ENCODE measurements at places on chromosomes 1 and 21. TPM values are rescaled to one million over a fixed set of nuclear protein-coding genes. Genes with fewer than 3 reads are reported as not detected.

Gene SMIM1
- total RNA-seq = 7.1 TPM

Gene LCE2A
- total RNA-seq = not detected

Gene OR2AK2
- total RNA-seq = not detected

Gene S100A7
- total RNA-seq = not detected

Gene TDRD5
- under 0.01 TPM for total RNA-seq

Gene PEX11B
- total RNA-seq = 18.0 TPM

Gene ENTREP3
- total RNA-seq = 4.2 TPM

Gene TRPM2
- total RNA-seq = 0.89 TPM

DNA sequence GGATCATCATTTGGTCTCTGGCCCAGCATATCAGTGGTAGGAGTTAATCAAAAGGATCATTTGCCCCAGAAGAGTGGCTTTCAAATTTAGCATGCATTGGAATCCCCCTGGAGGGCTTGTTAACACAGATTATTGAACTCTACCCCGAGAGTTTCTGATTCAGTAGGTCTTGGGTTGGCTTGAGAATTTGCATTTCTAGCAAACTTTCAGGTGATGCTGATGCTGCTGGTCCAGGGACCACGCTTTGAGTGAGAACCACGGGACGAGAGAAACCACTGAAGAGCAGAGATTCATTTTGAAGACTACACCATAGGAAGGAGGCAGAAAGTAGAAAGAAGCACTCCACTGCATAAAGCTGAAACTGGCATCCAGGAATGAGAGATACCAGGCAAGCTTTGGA is 81.3 kb upstream of the DUSP10 start:
- DNase-seq = no peak

- DNase-seq = no peak
Measured at GRCh38 chr1:1899266-1899966, 8.5 kb upstream of the GNB1 start.

GRCh38 chr1:189764391-189765320 is 713.0 kb downstream of the BRINP3 start:
- no peak for DNase-seq

DNA sequence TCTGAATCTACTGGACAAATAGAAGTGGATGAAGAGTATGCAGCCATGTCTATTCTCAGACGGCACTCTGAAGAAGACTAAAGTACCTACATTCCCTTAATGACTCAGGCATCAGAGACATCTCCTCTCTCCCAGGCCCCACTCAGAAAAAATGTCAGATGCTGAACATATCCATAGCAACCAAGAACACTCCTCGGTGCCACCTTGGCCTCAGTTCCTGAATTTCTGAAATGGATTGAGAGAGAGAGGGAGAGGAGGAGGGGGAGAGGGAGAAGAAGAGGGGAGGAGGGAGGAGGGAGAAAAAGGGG is 16.0 kb upstream of the OVAAL start:
- DNase-seq = peak; percentile 41

- DNase-seq = no peak
Measured at GRCh38 chr1:83670909-83671565, 327.9 kb downstream of the TTLL7 start.

DNA sequence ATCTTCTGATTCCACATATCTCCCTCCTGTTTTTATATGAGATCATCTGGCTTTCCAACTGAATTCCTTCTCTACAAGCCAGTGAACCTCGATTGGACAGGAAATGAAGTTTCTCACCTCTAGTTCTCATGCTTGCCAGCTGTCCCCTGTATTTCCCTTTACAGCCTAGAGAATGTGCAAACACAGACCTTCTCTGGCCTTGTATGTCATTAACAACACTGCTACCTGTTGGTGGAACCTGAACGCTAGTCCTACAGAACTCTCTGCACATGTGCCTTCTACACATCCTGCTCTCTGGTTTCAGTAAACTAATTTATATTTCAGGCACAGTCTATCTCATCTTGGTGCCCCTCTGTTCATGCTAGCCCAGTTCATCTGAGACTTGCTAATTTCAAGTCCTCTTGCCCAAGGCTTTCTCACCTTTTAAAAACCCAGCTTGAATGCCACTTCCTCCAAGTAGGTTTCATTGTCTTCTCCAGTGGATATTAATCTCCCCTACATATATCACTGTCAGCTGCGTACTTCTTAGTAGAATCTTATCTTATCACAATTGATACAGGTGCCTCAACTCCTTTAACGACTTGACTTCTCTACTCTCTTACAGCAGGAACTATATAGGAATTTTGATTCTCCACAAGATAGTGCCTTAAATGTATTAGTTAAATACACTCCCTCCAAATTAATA is 549.9 kb downstream of the PLPP3 start:
- peak; percentile 38 for DNase-seq

DNA sequence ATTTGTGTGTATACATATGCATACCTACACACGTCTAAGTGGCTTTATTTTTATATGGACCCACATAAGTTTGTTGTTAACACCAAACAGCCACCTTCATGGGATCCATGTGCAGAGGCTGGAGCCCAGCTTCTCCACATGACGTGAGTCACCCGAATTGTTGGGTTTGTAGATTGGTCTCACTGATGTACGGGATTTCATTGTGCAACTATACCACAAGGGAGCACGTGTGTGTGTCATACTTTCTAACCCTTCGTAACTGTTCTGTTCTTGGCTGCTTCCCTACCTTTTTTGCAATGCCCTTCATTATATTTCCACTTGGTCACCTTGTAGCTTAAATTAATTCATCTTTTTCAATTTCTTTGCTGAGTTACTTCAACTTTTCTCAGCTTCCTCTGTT is 21.0 kb downstream of the SPRTN start:
- DNase-seq = peak; percentile 23

DNA sequence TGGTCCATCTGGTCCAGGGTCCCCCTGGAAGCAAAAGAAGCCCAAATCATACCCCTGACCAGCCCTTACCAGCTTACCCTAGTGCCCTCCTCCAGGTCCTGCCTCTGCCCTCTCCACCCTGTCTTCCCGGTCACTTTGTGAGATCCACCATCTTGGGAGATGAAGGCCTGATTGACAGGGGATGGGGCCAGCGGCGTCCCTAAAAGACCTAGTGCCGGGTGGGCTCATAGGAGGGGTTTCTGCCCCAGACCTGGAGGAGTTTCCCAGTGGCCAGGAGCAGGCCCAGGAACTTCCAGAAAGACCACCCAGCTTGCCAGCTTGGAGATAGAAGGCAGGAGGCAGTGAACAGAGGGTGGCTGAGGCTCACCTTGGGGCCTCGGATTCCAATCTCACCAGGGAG is 5.4 kb downstream of the COL9A2 start:
- no peak for DNase-seq

DNA sequence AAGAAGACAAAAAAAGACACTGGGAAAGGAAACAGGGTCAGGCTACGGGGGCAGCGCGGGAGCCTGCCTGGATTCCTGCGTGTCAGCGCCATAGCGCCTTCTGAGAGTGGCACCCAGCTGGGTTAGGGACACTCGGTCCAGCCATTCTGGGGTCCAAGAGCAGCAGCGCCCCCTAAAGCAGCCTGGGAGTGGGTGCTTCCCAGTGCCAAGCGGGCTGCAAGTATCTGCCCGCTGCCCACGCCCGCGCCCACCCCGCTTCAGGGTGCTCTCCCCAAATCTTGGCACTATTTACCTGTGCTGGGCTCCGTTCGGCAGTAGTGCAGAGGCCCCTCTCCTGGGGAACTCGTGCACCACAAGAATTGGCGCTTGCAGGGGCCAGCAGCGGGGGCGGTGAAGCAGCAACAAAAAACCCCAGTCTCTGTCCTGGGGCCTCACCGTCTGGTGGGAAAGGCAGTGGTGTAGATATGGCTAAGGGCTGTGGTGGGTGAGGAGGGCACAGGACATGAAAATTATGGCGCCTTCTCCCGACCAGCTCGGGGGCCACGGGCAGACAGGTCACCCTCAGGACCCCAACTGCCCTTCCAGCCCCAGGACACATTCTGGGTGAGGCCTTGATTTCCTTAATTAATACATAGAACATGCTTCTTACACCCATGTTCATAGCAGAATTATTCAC is 24.1 kb upstream of the LBR start:
- DNase-seq = no peak

GRCh38 chr1:168921629-168922028 is 184.9 kb upstream of the ATP1B1 start:
- DNase-seq = no peak

- no peak for DNase-seq
Measured at GRCh38 chr21:34531399-34531798, 19.4 kb upstream of the KCNE1 start.

GRCh38 chr21:43808367-43808766 is 19.0 kb downstream of the RRP1 start:
- no peak for DNase-seq

DNA sequence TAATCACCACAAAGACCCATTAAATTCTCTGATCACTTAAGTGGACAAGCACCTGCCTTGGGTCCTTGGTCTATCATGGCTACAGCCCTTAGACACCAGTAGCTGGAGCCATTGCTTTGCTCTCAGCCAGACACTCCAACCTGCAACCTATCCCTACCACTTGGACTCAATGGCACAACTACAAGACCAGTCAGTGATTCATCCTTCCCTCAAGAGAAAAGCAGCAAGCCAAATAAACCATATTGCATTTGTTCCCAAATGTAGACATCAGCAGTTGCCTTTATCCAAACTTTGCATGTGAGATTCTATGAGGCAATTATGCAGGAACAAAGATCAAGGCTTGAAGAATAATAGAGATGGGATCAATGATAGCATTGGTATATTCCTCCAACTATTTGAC is 263.4 kb downstream of the HHIPL2 start:
- DNase-seq = no peak

DNA sequence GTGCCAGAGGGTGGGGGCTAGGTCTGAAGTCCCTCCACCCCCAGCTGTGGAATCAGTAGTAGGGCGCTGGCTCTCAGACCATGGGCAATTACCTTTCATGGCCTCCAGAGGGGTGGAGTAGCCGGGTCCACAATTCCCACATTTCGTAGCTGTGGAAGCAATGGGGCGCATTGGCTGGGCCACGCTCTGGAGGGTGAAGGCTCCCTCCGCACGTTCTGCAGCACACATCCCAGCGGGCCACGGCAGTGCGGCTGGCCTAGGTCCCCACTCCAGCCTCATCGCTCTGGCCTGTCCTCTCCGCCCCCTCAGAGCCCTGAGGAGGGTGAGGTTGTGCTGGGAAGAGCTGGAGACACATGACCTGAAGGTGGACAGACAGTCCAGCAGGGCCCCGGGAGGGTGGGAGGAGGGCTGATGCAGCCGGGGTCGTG is 2.9 kb downstream of the SELENBP1 start:
- DNase-seq = no peak

- no peak for DNase-seq
Measured at GRCh38 chr1:89808441-89809117, 12.3 kb upstream of the LRRC8D start.

GRCh38 chr1:43147625-43148327 is 24.3 kb downstream of the EBNA1BP2 start:
- DNase-seq = peak; percentile 69

DNA sequence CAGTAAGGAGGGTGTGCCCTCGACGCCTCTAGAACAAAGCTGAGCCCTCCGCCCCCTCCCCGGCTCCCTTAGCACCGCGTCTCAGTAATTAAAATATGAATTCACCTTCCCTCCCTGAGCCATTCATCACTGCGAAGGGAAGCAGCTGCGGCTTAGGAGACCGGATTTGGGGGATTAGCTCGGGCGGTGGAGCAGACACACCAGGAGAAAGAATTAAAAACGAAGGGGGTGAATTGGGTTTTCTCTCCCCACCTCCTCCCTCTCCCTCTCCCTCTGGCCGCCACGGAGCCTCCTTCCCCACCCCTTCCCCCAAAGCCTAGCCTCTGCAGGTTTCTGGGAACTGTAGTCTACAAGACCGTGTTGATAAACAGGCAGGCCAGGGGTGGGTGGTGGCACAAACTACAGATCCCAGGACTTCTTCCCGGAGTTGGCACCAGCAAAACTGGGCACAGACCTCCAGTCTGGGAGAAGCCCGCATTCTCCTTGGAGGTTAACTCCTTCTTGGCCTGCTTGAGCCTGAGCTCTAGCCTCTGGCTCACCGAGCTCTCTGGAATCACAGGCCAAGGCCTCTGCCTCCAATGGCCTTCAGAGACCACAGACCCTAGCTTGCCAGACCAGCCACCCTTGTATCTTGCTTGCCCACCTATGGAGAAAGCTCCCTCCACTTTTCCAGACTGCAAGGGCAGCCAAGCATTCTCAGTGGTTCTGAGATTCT is 10.8 kb downstream of the BLACAT1 start:
- DNase-seq = peak; percentile 81

- DNase-seq = no peak
Measured at GRCh38 chr1:14850563-14850962, 252.1 kb downstream of the KAZN start.

DNA sequence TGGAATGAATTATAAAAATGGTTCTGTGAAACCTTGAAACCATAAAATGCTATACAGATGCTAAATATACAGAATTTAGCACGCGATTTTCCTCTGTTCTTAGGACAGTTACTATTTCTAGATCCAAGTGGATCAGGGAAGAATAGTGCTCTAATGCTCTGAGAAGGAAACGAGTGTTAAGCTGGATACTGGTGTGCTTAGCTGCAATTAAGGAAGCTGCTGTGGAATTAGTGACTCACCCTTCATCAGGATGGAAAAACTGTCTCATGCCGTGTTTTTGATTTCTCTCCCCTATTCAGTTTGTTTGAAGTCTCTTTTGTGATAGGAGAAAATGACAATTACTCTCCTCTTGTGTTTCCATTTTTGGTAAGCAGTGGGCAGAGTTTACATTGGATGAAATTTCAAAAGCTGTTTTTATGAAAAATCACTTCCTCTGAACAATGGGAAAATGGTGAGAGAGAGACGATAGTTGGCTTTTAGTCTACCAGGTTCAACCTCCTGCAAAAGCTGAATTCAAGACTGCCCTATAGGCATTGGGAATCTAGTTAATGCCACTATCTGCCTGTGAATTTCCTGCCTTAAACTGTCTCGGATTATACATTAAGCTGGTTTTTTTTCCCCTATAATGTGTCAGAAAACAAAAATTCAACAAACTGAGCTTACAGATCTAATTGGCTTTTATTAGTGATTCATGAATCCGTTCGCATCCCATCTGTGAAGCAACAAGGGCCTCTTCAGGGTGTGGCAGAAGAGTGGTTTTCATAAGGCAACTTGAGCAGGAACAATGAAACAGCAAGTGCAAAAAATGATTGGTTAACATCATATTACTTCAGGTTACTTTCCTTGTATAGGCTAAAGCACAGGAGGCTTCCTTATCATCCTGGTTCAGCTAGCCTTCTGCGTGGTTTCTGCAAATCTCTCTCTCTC is 179.8 kb downstream of the ST6GALNAC3 start:
- DNase-seq = peak; percentile 89

Measured in muscle of leg (tissue), 16 donors.